ENCODE measurements at places on chromosomes 6 and 20. TPM values are rescaled to one million over a fixed set of nuclear protein-coding genes. Genes with fewer than 3 reads are reported as not detected.

DNA sequence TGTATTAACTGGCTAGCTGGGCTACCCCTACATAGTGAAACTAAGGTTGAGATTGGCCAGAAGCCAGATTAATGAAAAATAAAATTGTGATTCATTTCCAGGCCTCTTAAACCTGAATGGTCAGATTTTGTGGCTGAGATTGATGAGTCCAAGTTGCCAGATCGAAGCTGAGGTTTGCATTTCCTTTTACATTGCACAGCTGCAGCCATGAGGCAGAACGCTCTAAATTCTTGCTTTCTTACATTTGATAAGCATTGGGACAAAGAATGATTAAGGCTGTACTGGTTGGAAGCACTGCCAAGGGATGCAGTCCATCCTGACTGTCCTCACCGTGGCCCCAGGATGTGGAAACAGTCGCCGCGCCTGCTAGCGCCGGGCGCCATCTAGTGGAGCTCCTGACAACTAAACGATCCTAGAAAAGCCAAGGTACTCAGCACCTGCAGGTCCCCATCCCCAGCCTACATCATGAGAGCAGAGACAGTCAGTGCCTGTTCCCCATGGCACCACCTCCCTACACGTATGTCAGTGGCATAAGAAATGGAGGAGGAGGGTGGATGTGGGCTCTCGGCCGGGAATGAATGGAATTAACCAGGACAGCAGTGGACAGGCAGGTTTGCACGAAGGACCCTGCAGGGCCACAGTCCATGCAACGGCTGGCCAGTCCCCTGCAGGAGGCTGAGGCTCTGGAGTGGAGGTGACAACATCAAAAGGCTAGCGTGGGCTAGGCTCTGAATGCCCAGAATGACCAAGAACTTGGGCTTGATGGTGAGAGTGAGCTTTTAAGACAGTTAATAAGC lies 19.0 kb downstream of the PXDC1 start:
- no peak for DNase-seq

The ZBTB12 gene
- 21.6 TPM for polyA plus RNA-seq

- DNase-seq, result no peak
These were observed 108.3 kb downstream of the TNFAIP3 start for GRCh38 chr6:137975188-137975940.

- DNase-seq, result no peak
These were observed 73.2 kb downstream of the BCKDHB start for GRCh38 chr6:80179695-80180094.

GRCh38 chr20:43749734-43750294 lies 23.0 kb upstream of the GTSF1L start:
- no peak for DNase-seq

The OXT gene
- polyA plus RNA-seq, result not detected

DNA sequence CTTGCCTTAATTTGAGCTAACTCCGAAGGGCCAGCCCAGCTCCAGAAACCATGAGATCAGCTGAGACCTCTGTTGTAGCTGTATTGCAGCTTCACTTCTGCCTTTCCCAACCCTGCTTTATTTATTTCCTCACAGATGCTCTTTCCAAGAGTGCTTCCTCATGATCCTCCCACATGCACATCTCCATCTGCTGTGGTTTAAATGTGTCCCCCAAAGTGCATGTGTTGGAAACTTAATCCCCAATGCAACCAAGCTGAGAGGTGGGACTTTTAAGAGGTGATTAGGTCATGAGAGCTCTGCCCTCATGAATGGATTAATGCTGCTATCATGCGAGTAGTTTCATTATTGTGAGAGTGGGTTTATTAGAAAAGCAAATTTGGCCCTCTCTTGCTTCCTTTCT lies 164.4 kb upstream of the TAB2 start:
- no peak for DNase-seq

The PNPLA1 gene
- polyA plus RNA-seq, result 2.1 TPM

DNA sequence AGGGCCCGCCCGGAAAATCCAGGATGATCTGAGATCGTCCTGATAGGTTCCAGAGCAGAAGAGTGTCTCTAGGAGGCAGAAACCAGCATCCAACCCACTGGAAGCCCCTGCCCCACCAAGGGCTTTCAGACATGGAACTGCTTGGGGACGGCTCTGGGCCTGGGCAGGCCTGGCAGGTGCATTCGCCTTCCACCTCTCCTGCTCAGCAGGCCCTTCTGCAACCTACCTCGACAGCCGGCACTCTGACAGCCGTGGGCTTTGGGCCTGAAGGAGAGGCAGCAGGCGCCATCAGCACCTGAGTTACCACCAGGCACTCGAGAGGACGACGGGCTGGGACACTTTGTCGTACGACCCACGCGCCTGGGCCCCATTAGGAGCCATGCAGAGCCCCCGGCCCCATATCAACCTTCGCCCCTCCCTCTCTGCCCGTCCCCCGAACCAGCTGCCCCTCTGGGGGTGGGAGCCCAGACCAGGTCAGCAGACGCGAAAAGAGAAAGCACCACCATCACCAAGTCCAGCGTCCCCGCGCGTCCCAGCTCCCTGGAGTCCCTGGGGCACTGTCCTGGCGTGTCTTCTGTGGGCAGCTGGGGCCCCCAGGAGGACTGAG lies 44.6 kb downstream of the KCNQ2 start:
- DNase-seq, result no peak

DNA sequence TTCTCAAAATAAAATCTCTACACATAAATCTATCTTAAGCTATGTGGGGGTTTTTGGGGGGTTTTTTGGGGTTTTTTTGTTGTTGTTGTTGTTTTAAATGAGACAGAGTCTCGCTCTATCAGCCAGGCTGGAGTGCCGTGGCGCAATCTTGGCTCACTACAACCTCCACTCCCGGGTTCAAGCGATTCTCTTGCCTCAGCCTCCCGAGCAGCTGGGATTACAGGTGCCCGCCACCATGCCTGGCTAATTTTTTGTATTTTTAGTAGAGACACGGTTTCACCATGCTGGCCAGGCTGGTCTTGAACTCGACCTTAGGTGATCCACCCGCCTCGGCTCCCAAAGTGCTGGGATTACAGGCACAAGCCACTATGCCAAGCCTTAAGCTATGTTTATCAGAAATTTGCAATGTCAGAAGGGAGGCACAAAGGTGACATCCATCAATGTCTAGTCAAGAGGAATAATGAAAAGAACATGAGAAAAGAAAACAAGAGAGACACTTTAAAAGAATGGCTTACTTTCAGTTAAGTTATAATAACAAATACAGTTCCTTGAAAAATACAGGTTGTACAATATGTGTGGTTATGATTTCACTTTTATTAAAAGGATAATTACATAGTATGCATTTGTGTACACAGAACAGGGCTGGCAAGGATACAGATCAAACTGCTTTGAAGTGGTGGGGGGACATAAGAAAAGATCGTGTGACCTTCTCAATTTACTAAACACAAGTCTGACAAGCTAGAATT lies 28.6 kb downstream of the SLC23A2 start:
- no peak for DNase-seq

DNA sequence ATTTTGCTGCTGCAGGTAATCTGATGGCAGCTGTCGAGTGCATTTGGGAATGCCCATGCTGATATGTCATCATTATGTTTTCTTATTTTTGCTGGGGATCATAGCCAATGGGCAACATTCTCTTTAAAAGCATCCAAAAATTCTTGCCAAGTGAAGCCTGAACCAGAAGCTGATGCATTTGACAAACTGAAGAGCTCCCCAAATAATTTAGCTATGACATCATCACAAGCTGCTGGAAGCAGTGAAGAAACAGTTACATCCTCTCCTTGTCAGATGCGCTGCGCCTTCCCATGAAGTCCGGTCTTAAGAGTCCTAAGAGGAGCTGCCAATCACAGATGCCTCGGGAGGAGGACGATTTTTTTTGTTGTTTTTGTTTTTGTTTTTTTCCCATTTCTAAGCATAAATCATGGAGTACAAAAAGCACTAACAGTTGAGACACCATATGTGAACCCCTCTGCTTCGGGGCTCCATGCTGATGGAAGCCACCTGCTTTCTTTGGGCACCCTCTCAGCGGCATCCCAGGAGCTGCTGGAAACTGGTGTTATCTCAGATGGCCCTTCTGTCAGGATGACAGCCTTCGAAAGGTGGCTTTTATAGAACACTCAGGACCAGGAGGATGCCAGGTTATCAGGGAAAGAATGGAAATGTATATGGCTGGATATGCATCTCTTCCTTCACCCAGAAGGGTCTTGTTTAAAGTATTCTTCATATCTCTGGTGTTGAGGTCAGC lies 56.1 kb upstream of the FOXQ1 start:
- DNase-seq, result no peak

DNA sequence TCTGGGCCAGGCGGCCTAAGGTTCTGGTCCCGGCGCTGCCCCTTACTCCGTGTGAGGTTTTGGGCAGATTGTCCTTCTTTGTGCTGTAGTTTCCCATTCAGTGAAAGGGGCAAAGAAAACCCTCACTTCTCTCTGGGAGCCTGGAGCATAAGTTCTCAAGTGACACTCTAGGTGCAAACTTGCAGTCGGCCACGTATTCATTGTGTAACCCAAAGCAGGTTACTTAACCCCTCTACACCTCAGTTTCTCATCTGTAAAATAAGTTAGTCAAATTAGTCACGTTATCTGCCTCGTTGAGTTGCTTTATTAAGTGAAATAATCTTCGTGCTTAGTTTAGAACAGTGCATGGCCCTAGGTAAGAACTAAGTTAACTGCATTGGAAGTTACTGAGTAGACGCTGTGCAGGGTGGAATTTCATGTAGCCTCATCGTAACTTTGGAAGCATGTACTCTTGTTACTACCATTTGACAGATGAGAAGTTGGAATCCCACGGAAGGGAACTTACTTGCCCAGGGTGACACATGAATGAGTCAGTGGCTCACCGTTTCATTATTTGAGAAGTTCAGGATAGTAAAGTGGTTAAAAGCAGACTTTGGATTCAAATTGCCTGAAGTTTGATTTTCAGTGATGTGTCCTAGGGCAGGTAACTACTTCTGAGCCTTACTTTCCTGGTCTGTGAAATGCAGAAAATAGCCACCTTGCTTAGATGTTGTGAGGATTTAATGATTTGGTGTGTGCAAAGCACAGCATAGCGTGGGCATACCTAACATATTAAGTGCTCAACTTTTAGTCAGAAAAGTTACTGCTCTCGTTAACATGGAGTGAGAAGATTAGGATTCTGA lies 556 bp upstream of the MROH8 start:
- DNase-seq, result no peak

- no peak for DNase-seq
These were observed 90.2 kb downstream of the ADTRP start for GRCh38 chr6:11688425-11688709.
